ENCODE measurements at places on chromosomes 5 and 9. TPM values are rescaled to one million over a fixed set of nuclear protein-coding genes. Genes with fewer than 3 reads are reported as not detected.

The DDX4 gene
- total RNA-seq, result not detected

The IRX4 gene
- not detected for total RNA-seq

The SLC34A3 gene
- total RNA-seq, result not detected

The OTULINL gene
- total RNA-seq, result 27.3 TPM

The FAM163B gene
- total RNA-seq, result not detected

The TMEFF1 gene
- total RNA-seq, result 0.10 TPM

DNA sequence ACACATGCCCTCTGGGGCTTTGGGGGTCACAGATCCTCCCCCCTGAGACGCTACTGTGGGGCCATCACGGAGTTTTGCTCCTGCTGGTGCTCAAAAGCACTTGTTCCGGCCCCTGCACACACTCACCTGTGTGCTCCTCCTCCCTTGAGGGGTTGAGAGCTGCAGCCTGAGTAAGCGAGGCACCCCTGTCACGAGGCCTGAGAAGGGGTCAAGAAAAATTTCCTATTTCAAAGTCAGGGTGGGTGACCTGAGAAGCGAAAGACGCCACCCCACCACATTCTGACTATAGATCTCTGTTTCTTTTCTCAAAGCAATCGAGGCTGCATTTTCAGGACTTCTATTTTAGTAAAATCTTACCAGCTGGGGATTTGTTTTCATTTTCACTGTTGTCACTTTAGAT lies 138.5 kb downstream of the DCP2 start:
- no peak for DNase-seq
- H3K4me3 ChIP-seq, result no peak overlapping the region
- H3K27ac ChIP-seq, result no peak overlapping the region

- H3K36me3 ChIP-seq, result no peaks in the 10 kb centered on the region
- DNase-seq, result peak; percentile 6
- peaks cover 4% of the 10 kb centered on the region for H3K4me1 ChIP-seq
- H3K4me3 ChIP-seq, result peak within 1 kb of the TSS; percentile 70
- H3K27me3 ChIP-seq, result peaks cover 46% of the 10 kb centered on the region
- H3K27ac ChIP-seq, result no peak within 1 kb of the TSS
Observed at GRCh38 chr5:64690417-64691151, at the start of gene SHISAL2B. TSS of gene SHISAL2B (plus strand) at chr5:64690503. CDS start at chr5:64690624, 121 bp downstream.

DNA sequence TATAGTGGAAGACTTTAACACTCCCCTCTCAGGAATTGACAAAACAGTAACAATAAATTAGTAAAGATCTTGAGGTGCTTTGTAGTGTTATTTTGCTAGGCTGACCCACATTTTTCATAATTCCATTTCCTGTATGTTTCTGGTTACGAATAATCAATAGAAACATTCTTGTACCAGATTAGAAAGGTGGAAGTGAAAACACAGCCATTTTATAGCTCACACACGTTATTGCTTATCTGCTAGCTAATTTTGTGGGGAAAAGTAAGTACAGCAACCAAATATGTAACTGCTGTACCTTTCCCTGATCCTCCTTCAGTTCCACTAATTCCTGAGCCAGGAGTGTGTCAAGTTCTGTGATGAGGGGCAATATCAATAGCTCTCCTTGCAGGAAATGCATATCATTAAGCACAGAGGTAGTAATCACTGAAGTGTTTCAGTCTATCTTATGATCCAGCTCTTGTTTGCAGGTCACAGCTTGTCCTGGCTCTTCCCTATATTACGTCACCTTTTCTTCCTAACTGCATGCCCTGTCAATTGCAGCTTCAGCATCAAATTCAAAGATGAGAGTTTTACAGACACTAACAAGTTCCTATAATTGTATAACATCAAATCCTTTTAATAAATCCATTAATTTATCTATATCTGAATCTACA lies 59.4 kb downstream of the MINAR2 start:
- H3K27me3 ChIP-seq, result no peaks in the 10 kb centered on the region
- H3K4me1 ChIP-seq, result no peaks in the 10 kb centered on the region
- H3K27ac ChIP-seq, result no peak overlapping the region

- DNase-seq, result no peak
- H3K4me3 ChIP-seq, result no peak overlapping the region
- peaks cover 8% of the 10 kb centered on the region for H3K4me1 ChIP-seq
Observed at GRCh38 chr5:66326276-66326675, 182.2 kb downstream of the SREK1 start.

DNA sequence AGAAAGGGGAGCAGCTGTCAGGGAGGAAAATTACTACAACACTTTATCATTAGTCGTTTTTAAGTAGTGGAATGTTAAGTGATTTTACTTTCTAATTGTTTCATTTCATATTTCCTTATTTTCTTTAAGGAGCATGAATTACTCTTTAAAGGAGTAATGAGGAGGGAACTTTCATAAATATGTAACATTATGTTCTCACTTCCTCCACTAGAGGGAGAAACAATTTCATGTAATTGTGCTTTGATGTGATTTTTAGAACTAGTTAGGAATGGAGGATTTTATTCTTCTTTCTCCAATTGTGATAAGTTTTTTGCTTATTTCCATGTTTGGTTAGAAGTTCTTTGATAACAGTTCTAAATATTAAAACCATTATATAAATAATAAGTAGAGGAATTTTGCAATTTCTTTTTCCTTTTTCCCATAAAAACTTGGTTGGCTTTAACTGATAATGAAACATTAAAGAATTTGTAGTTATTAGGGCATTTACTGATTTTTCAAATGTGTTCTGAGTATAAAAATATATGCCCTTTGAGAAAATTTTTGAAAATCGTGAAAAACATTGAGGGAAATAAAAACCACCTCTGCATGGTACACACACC lies 25.6 kb downstream of the CEP78 start:
- no peaks in the 10 kb centered on the region for H3K4me1 ChIP-seq
- H3K36me3 ChIP-seq, result peaks cover 11% of the 10 kb centered on the region
- no peak overlapping the region for H3K4me3 ChIP-seq
- no peak for DNase-seq

DNA sequence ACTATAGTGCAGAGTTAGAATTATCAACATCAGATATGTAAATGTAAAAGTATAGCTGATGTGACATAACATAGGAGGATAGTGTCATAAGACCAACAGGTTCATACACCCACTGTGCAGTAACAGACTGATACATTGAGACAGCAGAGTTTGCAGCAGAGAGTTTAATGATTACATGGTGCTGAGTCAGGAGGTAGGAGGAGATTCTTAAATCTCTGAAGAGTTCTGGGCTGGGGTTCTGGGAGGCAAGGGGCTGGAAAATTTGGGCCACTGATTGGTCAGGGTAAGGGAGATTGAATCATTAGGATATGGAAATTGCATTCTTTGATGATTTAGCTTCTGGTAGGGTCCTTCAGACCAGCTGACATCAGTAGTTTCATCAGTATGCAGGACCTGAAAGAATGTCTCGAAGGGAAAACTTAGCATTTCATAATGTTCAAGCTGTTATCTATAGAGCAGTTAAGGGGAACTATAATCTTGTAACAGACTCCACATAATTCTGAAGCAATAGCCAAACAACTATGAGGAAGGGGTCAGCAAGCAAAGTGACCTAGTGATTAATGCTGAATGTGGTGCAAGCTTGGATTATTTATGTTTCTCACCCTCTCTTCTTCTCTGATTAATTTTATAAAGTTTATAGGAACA lies 35.6 kb downstream of the CCL28 start:
- H3K27ac ChIP-seq, result no peak overlapping the region
- no peak overlapping the region for H3K4me3 ChIP-seq
- no peaks in the 10 kb centered on the region for H3K27me3 ChIP-seq
- H3K36me3 ChIP-seq, result peaks cover 38% of the 10 kb centered on the region
- no peak for DNase-seq

DNA sequence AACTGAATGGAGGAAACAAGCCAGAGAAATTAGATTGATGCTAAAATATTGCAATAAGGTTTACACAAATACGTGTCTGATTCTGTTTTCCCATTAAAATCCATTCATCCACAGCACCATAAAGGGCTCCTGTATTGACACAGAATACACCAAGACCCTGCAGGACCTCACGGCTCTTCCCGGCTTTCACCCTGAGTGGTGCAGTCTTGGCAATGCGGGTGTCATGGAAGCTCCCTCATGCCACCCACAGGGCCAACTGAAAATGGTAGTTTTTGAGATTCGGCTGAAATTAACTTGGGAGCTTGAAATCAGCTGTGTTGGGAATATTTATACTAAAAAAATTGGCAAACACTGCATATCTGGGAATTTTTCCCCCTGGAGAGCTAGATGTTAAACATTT lies 17.3 kb upstream of the EXOC3 start:
- peaks cover 11% of the 10 kb centered on the region for H3K4me1 ChIP-seq
- DNase-seq, result no peak
- H3K36me3 ChIP-seq, result peaks cover 38% of the 10 kb centered on the region
- H3K27ac ChIP-seq, result no peak overlapping the region
- H3K27me3 ChIP-seq, result no peaks in the 10 kb centered on the region

GRCh38 chr9:27462434-27462833 lies 61.7 kb upstream of the IFNK start:
- peaks cover 10% of the 10 kb centered on the region for H3K4me1 ChIP-seq
- no peak overlapping the region for H3K4me3 ChIP-seq
- no peak overlapping the region for H3K27ac ChIP-seq

- no peak for DNase-seq
- H3K36me3 ChIP-seq, result no peaks in the 10 kb centered on the region
- H3K27me3 ChIP-seq, result peaks cover 18% of the 10 kb centered on the region
- H3K4me3 ChIP-seq, result no peak overlapping the region
Observed at GRCh38 chr9:34552986-34553385, 30.2 kb upstream of the ENHO start.

Measured in activated naive CD8-positive, alpha-beta T cell treated with anti-CD3 and anti-CD28 coated beads for 36 hours (primary cell).